Activated CD8-positive, alpha-beta memory T cell treated with anti-CD3 and anti-CD28 coated beads for 4 hours (primary cell): ENCODE measurements at places on chromosomes 7 and 10.

GRCh38 chr7:94129443-94130140 is 125.4 kb upstream of the BET1 start:
- no peak for DNase-seq

DNA sequence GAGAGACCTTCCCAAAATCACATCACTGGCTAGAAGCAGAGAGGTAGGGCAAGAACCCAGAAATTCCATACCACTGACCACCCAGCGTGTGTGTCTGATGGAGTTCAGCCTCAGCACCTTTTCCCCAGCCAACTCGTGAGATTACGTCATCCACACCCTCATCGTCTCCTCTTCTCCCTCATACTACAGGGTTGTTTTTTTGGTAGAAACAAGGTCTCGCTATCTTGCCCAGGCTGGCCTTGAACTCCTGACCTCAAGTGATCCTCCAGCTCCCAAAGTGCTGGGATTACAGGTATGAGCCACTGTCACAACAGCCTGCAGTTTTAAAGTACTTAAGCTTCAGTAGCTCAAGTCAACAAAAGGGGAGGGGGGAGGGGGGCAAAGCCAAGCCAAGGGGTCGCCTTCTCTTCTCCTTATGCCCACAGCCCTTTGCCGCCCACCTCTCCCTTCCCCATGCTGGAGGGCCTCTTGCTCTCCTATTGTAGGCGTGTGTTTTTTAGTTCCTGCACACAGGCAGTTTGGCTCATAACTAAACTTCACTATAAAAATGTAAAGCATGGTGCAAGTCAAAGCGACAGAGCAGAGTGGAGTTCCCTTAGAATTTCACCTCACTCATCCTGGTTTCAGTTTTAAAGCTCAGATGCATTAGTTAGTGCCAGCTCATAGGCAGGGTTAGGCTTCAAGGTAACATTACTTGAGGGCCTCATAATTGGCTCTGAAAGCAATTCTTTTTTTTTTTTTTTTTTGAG is 5.2 kb upstream of the PRDX3 start:
- DNase-seq = no peak

GRCh38 chr10:124131172-124131571 is 37.8 kb upstream of the CHST15 start:
- no peak for DNase-seq

DNA sequence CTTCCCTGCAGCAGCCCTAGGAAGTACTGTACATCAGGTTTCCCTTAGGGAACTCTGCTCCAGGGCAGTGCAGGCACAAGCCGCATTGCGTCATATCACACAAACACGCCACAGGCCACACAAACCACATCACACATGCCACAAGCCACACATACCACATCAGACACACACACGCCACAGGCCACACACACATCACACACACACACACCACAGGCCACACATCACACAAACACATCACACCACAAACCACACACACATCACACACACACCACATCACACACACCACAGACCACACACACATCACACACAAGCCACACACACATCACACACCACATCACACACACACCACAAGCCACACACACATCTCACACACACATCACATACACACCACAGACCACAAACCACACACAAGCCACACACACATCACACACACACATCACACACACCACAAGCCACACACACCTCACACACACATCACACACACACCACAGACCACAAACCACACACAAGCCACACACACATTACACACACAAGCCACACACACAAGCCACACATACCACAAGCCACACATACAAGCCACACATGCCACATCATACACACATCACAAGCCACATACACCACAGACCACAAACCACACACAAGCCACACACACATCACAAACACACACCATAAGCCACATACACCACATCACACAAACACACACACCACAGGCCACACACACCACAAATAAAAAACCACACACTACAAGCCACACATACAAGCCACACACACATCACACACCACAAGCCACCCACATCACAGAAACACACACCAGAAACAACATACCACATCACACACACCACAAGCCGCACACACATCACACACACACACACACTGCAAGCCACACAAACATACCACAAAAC is 53.4 kb downstream of the TMEM209 start:
- no peak for DNase-seq

GRCh38 chr7:26091933-26092332 is 60.1 kb upstream of the NFE2L3 start:
- no peak for DNase-seq

- DNase-seq = no peak
Observed at GRCh38 chr7:38141187-38141586, 36.9 kb upstream of the STARD3NL start.

GRCh38 chr10:44004913-44005787 is 356.5 kb upstream of the ZNF32 start:
- no peak for DNase-seq
